Sigmoid colon (tissue), 7 donors: ENCODE measurements at places on chromosomes 12 and 14. TPM values are rescaled to one million over a fixed set of nuclear protein-coding genes. Genes with fewer than 3 reads are reported as not detected.

- no peaks in the 10 kb centered on the region for H3K36me3 ChIP-seq
- no peak for DNase-seq
- H3K27me3 ChIP-seq, result no peaks in the 10 kb centered on the region
- H3K4me1 ChIP-seq, result no peaks in the 10 kb centered on the region
Measured at GRCh38 chr14:97166497-97166896, 369.3 kb downstream of the VRK1 start.

DNA sequence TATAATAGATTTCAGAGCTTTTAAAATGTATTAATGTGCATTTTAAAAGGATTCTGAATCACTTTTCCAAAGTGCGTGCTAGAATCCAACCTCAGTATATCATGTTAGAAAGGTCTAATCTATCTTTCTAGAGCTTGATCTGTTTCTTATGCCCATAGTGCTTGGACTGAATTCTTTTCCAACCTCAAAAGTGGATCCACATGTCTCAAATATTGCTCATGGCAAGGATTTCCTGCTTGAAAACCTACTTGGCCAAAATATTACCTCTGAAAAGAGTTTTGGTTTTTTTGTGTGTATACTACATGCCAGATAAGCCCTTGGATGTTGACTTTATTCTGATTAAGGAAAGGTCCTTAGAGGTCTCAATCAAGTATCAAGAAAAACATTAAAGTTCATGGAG, 16.9 kb upstream of the SLC6A15 start:
- H3K27me3 ChIP-seq, result no peaks in the 10 kb centered on the region
- DNase-seq, result no peak
- H3K36me3 ChIP-seq, result no peaks in the 10 kb centered on the region

GRCh38 chr12:20320552-20320951, 47.8 kb upstream of the PDE3A start:
- no peak for DNase-seq
- no peaks in the 10 kb centered on the region for H3K36me3 ChIP-seq
- no peaks in the 10 kb centered on the region for H3K27me3 ChIP-seq

DNA sequence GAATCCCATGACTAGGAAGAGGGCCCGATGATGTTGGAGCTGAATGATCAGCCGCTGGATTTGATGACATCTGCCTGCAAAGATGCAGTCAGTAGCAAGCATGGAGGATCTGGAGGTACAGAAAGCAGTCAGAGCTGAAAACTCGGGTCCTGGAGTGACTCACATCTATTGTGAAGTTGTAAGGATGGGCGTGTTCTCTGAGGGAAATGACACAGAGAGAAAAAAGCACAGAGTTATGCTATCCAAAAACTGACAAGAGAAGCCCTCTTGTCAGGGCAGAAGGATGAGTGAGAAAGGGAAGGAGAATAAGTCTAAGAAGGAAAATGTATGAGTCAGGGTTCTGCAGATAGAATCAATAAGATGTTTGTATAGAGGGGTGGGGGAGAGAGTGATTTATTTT, 380.4 kb upstream of the CCDC196 start:
- H3K36me3 ChIP-seq, result no peaks in the 10 kb centered on the region
- no peak overlapping the region for H3K4me3 ChIP-seq
- no peak for DNase-seq
- H3K27me3 ChIP-seq, result no peaks in the 10 kb centered on the region
- no peak overlapping the region for H3K27ac ChIP-seq
- H3K4me1 ChIP-seq, result no peaks in the 10 kb centered on the region

DNA sequence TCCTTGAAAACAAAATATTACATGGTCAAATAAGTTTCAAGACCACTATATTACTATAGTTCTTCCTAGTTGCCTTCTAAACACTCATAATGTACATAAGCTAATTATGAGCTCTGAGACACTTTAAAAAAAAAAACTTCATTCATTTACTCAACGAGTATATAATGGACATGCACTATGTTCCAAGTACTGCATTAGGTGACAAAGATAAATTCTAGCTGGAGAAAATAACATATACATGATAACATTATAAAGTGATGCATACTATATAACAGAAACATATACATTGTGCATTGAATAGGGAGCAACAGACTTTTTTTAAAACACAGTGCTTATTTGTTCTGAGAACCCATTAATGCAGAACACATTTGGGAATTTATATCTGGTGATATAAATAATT, 202.3 kb downstream of the NELL2 start:
- H3K36me3 ChIP-seq, result no peaks in the 10 kb centered on the region
- H3K27me3 ChIP-seq, result no peaks in the 10 kb centered on the region
- DNase-seq, result no peak
- no peaks in the 10 kb centered on the region for H3K4me1 ChIP-seq
- H3K27ac ChIP-seq, result no peak overlapping the region

The SIX1 gene
- 0.71 TPM for total RNA-seq

DNA sequence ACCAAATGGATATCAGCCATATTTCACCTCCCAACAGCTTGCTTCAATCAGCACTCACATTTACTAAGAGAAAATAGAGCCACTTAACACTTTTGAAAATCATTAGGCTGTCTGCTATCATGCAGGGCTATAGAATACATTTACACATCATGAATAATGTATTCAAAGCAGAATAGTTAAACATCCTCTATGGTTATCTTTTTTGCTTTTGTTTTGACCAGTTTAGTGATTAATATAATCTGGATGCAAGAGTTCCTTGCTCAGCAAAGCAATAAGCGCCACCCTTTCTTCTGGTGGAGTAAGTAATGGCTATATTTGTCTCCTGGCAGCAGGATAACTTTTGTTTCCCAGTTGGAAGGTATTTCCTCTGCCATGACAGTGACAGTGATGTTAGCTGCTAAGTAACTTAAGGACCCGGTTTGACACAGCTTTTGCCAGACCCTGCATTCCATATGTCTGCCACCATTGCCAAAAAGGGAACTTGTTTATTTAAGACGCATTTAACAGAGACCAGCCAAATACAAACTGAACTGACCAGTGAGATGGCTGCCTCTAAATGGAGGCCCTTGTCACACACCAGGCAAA, 70.3 kb upstream of the NR2C1 start:
- no peaks in the 10 kb centered on the region for H3K27me3 ChIP-seq
- H3K36me3 ChIP-seq, result no peaks in the 10 kb centered on the region
- no peak overlapping the region for H3K4me3 ChIP-seq
- no peak for DNase-seq

The EML1 gene
- total RNA-seq, result 141 TPM

DNA sequence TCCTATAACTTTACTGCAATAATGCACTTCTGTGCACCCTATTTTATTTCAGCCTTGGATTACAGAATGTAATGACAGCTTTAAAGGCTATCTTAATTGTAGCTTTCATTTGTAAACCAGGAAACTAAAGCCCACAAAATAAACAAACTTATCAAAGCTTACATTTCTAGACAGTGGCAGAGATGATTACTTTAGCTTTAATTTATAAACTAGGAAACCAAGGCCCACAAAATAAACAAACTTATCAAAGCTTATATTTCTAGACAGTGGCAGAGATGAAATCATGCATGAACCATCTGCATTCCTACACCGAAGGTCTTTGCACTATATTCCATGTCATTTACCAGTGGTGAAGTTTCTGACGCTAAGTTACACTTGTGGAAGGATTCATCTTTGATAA, 74.4 kb downstream of the PRKD1 start:
- H3K27me3 ChIP-seq, result no peaks in the 10 kb centered on the region
- H3K4me3 ChIP-seq, result no peak overlapping the region

GRCh38 chr12:120100630-120101029, 15.9 kb downstream of the RAB35 start:
- no peak overlapping the region for H3K4me3 ChIP-seq
- H3K27ac ChIP-seq, result peak overlapping the region; percentile 56
- peaks cover 42% of the 10 kb centered on the region for H3K36me3 ChIP-seq
- peaks cover 23% of the 10 kb centered on the region for H3K4me1 ChIP-seq
- H3K27me3 ChIP-seq, result no peaks in the 10 kb centered on the region

The MYRFL gene
- not detected for total RNA-seq

- H3K4me3 ChIP-seq, result no peak overlapping the region
- no peaks in the 10 kb centered on the region for H3K36me3 ChIP-seq
- H3K27me3 ChIP-seq, result no peaks in the 10 kb centered on the region
- DNase-seq, result no peak
Measured at GRCh38 chr14:103315941-103316340, 18.1 kb upstream of the EIF5 start.

The NAV3 gene
- total RNA-seq, result 13.3 TPM

GRCh38 chr14:77302926-77303325, 17.8 kb downstream of the POMT2 start:
- H3K4me3 ChIP-seq, result no peak overlapping the region
- H3K27ac ChIP-seq, result no peak overlapping the region

The R3HDM2 gene
- total RNA-seq, result 37.7 TPM

GRCh38 chr12:85823436-85824180, 12.6 kb downstream of the RASSF9 start:
- no peak overlapping the region for H3K27ac ChIP-seq
- H3K36me3 ChIP-seq, result no peaks in the 10 kb centered on the region
- no peaks in the 10 kb centered on the region for H3K4me1 ChIP-seq
- no peak for DNase-seq
- no peak overlapping the region for H3K4me3 ChIP-seq

GRCh38 chr14:65560340-65561027, 148.0 kb downstream of the FUT8 start:
- H3K27ac ChIP-seq, result no peak overlapping the region
- peaks cover 18% of the 10 kb centered on the region for H3K4me1 ChIP-seq
- no peaks in the 10 kb centered on the region for H3K27me3 ChIP-seq
- no peak overlapping the region for H3K4me3 ChIP-seq
- no peak for DNase-seq

DNA sequence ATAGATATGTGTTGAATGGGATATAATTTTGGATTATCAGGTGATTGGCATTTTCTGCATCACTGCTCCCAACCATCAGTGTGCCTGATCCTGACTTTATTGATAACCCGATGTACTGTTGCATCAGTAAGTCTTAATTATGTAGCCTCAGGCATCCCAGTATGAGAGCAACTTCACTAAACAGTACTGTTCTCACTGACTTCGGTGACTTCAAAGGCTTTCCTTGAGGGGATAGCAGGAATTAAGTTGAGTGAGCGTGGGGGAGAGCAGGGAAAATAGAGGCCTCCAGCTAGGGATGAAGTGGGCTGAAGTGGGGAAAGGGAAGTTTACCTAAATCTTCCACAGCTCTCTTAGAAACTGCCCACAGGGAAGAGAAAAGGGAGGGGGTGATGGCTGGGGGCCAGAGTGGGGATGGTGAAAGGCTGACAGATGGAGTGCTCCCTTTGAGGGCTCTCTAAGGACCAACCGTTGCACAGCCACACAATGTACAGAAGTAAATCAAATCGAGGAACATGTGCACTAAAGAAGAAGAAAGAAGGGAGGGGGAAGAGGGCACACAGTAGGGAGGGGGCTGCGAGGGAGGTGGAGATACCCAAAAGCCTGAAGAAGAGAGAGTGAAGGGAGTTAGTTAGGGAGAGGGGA, 10.7 kb upstream of the NEUROD4 start:
- DNase-seq, result no peak
- no peaks in the 10 kb centered on the region for H3K27me3 ChIP-seq

The CSAD gene
- total RNA-seq, result 19.6 TPM

- no peaks in the 10 kb centered on the region for H3K27me3 ChIP-seq
- H3K4me1 ChIP-seq, result peaks cover 55% of the 10 kb centered on the region
- peak overlapping the region; percentile 96 for H3K27ac ChIP-seq
- DNase-seq, result no peak
Measured at GRCh38 chr12:42234970-42235369, 3.1 kb downstream of the YAF2 start.

GRCh38 chr14:81144824-81145603, 75.7 kb downstream of the GTF2A1 start:
- no peaks in the 10 kb centered on the region for H3K36me3 ChIP-seq
- no peaks in the 10 kb centered on the region for H3K4me1 ChIP-seq
- DNase-seq, result no peak
- peak overlapping the region; percentile 50 for H3K27ac ChIP-seq

- no peak overlapping the region for H3K4me3 ChIP-seq
- H3K36me3 ChIP-seq, result no peaks in the 10 kb centered on the region
- no peak overlapping the region for H3K27ac ChIP-seq
- DNase-seq, result no peak
Measured at GRCh38 chr12:127811988-127812387, 455.0 kb upstream of the TMEM132C start.

- no peaks in the 10 kb centered on the region for H3K36me3 ChIP-seq
- H3K27ac ChIP-seq, result no peak overlapping the region
- no peak overlapping the region for H3K4me3 ChIP-seq
- H3K4me1 ChIP-seq, result no peaks in the 10 kb centered on the region
Measured at GRCh38 chr14:94011795-94012194, 14.3 kb upstream of the OTUB2 start.

The TTLL5 gene
- 25.7 TPM for total RNA-seq

DNA sequence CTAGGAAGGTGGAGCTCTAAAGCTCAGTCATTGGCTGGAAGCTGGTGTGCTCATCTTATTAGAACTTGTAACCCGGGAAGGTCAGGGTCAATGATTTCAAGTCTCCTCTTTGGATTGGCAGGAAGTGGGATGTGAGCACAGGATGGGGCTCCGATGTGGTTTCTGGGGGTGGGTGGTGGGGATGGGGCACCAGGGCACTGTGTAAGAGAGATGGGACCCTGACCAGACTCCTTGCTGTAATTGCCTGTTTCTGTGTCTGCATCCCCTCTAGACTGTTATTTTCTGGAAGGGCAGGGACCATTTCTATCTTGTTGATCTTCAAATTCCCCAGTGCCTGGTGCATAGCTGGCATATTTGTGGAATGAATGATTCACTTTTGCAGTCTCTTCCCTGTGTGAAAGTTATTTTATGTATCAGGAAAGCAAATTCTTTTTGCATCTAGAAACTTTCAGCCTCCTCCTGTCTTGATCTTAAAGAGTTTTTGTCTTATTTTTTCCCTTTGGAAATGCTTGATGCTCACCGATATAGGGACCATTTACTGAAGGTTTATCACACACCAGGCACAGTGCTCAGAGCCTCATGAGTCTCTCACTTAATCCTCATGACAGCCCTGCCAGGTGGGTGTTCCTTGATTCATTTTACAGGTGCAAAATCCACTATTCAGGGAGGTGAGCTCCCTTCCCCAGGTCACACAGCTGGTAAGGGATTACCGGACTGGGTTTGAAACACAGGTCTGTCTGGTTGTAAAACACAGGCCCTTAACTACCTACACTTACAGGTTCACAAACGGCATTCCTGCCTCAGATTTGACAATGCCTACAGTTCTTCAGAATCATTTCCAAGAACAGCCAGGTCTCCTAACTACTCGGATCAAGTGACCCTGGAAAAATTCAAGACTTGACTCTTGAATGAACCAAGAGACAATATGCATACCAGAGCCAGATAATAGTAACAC, 86.9 kb upstream of the IGF1 start:
- no peak for DNase-seq
- no peaks in the 10 kb centered on the region for H3K4me1 ChIP-seq
- H3K27ac ChIP-seq, result no peak overlapping the region
- H3K36me3 ChIP-seq, result no peaks in the 10 kb centered on the region

- no peak for DNase-seq
- no peak overlapping the region for H3K4me3 ChIP-seq
- H3K27me3 ChIP-seq, result no peaks in the 10 kb centered on the region
Measured at GRCh38 chr14:33809396-33809981, 141.4 kb downstream of the EGLN3 start.

DNA sequence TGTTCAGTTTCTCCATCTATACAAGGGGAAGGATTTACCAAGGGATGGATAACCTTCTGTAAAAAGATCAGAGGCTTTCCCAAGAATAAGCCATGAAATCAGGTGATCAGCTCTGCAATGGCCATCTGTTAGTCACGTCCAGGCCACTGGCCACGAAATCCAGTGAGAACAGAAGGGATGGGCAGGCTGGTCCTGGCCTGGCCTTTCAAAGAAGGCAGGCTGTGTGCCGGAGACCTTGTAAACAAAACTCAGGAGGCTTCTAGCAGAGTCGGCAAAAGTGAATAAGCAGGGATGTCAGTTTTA, 68.5 kb downstream of the RNF34 start:
- peaks cover 19% of the 10 kb centered on the region for H3K4me1 ChIP-seq
- no peaks in the 10 kb centered on the region for H3K27me3 ChIP-seq
- no peak for DNase-seq
- no peak overlapping the region for H3K27ac ChIP-seq

GRCh38 chr14:87430810-87431209, 562.2 kb downstream of the GALC start:
- H3K4me3 ChIP-seq, result no peak overlapping the region
- peaks cover 8% of the 10 kb centered on the region for H3K4me1 ChIP-seq
- DNase-seq, result no peak
- no peaks in the 10 kb centered on the region for H3K27me3 ChIP-seq
